ENCODE measurements at places on chromosomes 3 and 15.

DNA sequence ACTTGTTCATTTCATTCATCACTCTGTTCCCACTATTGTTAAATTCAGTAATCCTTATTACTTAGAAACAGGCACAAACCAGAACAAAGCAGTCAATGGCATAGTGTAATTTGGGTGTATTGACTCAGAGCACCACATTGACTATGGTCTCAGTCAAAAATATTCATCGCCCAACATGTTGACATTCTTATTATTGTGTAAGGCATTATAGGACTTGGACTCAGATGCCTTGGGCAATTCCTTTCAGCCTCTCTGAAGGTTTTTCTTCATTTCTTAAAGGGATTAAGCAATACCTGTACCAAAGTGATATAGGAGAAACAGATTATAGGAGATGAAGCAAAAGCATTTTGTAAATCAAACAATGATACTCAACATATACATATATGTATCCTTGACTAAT is 114.7 kb upstream of the BHLHE40 start:
- no peak for ATAC-seq

GRCh38 chr3:153372326-153372725 is 210.3 kb downstream of the RAP2B start:
- ATAC-seq: no peak

- ATAC-seq: no peak
Measured at GRCh38 chr15:73375012-73375411, 6.3 kb upstream of the HCN4 start.

- ATAC-seq: no peak
Measured at GRCh38 chr15:31584195-31584594, 257.6 kb downstream of the KLF13 start.

GRCh38 chr3:134059671-134060560 is 30.2 kb upstream of the SLCO2A1 start:
- no peak for ATAC-seq

DNA sequence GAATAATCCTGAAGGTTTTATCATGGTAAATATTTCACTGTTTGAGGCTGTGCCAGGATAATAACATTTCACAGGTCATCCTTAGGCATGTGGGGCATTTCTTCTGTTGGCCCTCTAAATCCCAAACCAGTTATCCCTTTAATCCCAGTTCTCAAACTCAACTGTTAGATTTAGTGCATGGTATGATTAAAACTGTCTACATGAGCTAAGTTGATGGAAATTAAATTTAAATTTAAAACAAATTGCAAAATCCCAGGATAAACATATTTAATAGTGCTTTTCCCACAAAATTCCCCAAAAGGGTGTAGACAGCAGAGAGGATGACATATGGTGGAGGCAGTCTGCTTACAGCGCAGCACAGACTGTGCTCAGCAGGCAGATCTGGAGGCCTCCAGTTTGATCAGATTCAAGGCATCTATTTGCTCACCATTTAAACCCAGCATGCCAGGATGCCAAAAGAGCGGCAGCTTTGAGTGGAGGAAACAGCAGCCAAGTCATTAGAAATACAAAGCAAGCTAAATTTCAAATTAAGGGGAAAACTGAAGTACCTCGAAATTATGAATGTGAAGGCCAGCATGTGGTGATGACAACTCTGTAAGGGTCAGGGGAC is 325.8 kb downstream of the KCNH8 start:
- no peak for ATAC-seq

- no peak for ATAC-seq
Measured at GRCh38 chr3:89098964-89099585, 8.3 kb upstream of the EPHA3 start.

- peak; percentile 83 for ATAC-seq
Measured at GRCh38 chr3:159185443-159186050, 383.7 kb downstream of the MFSD1 start.

DNA sequence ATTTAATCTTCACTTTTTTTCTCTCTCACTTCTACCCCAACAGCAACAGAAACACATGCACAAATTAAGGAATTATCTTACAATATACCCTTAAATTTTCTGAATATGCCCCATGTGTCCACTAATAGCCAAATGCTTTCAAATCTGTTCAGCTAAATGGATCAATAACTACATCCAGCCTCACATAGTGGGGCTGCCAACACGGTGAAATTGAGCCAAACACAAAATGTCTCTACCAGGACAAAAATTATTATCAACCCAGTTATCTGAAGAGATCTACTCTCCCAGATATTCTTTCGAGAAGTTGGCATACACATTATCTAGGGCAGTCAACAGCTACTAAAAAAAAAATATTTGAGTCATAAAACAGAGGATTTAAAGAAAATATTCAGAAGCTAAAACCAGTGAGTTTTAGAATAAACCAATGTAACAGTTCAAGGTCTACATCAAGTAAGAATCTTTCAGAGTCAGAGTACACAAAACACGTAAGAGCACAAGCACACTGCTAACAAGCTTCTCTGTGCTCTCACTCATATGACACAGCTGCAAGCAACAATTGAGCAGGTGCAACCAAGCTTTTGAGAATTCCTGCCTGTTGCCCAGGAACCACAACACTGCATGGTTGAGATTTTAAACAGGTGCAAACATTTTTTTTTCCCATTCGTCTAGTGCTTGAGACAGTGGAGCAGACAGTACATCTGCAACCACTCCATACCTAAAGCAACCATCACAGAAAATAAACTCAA is 247.7 kb downstream of the ZBTB20 start:
- ATAC-seq: no peak

DNA sequence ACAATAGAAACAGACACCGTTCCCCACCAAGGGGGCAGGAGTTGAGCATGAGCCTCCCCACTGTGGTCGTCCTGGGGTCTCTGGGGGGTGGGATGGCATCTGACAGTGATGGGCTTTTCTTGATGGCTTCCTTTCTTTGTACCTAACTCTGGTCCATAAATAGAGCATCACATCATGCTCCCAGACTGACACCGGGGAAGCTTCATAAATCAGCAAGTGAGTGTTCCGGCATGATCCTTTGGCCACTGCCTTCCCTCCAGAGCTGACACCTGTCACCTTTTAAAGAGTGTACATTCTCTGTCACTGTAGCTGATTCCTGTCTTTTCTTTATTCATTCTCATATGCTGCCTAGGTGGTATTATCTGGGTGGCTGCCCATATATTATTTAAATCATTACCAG is 129.9 kb downstream of the ROBO2 start:
- no peak for ATAC-seq

GRCh38 chr3:11289864-11290263 is 17.7 kb downstream of the ATG7 start:
- no peak for ATAC-seq

DNA sequence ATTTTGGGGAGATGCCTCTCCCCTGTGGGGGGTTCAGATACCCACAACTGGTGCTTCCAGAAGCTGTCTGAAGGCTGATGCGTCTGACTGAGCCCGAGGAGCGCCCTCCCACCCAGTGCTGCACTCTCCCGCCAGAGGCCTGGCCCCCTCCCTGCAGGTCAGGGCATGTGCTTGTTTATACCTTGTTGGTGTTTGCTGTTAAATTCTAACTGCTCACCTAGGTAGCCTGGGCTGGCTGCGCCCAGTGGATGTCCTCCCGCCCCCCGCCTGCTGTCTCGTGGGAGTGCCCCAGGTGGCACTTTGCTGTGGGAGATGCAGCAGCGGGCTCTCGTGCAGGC is 12.9 kb downstream of the KLF13 start:
- no peak for ATAC-seq

- ATAC-seq: no peak
Measured at GRCh38 chr3:4551051-4551711, 58.0 kb downstream of the ITPR1 start.

GRCh38 chr15:65101891-65102708 is 12.9 kb downstream of the UBAP1L start:
- ATAC-seq: peak; percentile 43

GRCh38 chr3:171236265-171237008 is 209.9 kb upstream of the SLC2A2 start:
- ATAC-seq: no peak

DNA sequence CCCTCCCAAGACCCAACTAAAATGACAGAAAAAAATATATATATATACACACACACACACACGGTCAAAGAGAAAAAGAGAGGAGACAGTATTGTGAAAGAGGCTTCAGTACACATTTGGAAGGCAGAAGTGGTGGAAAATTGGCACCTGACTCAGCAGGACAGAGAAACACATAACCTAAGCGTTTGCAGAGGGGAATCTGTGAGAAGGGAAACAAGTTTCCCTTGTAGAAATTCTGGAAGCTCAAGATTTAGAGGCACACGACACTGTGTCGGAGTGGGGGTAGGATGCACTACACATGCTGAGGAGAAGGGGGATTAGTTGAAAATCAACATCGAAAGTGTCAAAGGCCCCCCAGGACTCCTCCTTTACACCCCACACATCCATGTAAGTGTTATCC is 53.1 kb downstream of the PAK2 start:
- ATAC-seq: no peak

DNA sequence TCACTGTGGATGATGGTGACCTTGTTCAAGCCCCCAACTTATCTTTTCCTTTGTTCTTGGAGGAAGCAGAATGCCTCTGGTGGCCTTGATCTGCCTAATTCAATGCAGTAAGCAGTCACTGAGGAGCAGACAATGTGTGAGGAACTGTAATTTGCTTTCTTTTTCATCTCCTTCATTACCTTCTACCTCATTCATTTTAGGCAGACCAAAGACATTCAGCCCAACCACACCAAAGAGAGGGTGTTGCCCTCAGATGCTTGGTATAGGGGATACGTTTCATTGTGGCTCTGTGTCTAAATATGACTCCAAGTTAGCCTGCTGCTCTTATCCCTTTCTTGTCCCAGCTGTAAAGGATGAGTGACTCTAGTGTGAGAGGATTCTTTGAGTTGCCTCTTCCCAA is 15.3 kb downstream of the EXOSC7 start:
- no peak for ATAC-seq

GRCh38 chr15:60179786-60180391 is 175.8 kb downstream of the FOXB1 start:
- ATAC-seq: no peak

DNA sequence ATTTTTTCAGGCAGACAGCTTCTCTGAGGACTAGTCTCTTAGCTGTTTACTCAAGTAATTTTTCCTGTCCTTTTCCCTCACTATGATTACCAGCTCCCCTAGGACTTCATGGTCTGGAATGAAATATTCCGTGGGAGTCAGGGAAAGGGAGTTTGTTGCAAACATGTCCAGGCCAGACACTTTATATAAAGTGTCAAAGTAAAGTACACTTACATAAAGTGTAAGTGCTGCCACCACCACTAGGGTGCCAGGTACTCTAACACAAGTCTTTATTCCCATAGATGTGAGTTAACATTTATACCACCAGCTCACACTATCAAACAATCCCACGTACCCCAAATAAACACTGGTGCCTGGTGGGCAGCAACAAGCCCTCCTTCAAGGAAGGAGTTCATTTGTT is 179.8 kb downstream of the SNRPN start:
- ATAC-seq: no peak

DNA sequence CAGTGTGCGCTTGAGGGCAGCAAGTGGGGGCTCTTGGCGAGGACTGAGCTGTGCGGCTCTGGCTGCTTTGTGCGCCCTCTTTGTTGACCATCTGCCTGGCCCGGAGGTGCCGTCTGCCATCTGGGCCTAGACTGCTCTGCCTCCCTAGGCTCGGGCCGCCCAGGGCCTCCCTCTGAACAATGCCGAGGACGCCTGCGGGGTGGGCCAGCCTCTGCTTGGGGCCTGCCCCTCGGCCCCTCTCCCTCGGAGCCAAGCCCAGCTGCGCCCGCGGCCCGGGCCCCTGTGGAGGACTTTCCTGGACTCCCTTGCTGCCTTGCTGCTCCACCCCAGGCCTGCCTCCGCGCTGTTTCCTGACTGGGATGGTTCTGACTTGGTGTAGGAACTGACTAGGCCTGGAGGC is 31.9 kb upstream of the SPSB4 start:
- peak; percentile 52 for ATAC-seq

- ATAC-seq: no peak
Measured at GRCh38 chr3:107884719-107885460, 205.9 kb downstream of the CD47 start.

DNA sequence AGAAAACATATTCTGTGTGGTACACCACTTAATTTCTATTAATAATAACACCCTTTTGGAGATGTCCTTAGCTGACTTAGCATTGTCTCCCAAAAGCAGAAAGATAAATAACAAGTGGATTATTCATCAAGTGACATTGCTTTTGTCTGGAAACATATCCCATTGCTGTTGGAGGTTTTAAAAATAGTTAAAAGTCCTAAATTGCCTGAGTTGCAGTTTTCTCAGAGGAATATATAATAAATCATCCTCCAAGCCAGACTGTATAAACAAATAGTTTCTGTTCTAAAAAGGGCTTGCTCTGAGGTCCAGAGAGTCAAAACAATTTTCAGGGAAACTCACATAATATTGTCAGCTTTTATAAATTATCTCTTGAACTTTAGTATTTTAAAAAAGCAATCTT is 60.4 kb upstream of the CD96 start:
- no peak for ATAC-seq

- no peak for ATAC-seq
Measured at GRCh38 chr3:114823061-114823460, 324.0 kb downstream of the ZBTB20 start.

DNA sequence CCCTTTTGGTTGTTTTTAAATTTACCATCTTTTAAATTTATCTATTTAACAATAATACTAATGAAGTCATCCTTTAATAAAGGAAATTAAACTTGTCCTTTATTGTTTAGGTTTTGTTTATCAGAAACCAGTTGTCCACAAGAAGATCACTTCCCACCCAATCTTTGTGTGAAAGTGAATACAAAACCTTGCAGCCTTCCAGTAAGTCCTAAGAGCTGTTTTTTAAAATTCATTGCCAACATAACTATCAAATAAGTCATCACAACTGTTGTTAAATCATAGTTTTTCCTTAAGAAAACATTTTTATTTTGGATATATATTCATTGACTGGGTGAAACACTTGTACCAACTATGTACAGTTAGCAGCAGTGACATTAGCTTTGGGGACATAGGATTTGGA is 59.4 kb downstream of the CALML4 start:
- ATAC-seq: no peak

DNA sequence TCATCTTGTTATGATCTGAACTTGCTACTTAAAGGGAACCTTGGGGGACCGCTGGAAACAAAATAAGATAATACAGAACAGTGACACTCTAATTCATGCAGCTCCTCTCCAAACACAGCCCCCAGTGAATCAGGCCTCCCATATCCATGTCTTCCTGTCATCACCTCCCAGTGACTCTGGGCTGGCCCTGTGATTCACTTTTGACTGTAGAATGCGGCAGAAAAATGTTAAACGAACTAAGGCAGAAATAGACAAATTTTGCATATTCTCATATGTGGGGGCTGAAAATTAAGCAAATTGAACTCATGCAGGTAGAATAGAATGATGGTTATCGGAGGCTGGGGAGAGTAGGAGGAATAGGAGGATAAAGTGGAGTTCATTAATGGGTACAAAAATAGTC is 20.2 kb upstream of the GADL1 start:
- ATAC-seq: no peak

DNA sequence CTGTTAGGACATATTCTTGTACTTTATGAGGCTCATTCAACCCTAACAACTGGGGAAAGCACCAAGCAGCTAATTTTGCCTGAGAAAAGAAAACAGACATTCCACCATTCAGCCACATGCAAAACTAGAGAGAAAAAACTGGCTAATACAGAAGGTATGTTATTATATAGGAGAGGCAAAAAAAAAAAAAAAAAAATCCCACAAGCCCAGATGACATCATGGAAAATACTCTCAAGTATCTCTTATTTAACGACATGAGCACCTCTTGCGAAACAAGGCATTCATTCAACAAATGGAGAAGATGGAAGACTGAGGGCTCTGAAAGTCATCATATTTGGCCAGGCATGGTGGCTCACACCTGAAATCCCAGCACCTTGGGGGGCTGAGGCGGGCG is 61.5 kb downstream of the PRICKLE2 start:
- ATAC-seq: no peak
